ENCODE measurements at places on chromosomes 5 and 9. TPM values are rescaled to one million over a fixed set of nuclear protein-coding genes. Genes with fewer than 3 reads are reported as not detected.

The FOXD4L5 gene
- under 0.01 TPM for total RNA-seq

The TCF7 gene
- total RNA-seq, result 193 TPM

The BHMT2 gene
- total RNA-seq, result not detected

The CDK7 gene
- total RNA-seq, result 40.0 TPM

The C9orf153 gene
- 1.9 TPM for total RNA-seq

The F2RL2 gene
- total RNA-seq, result 0.10 TPM

The PAPPA gene
- under 0.01 TPM for total RNA-seq

The LRRTM2 gene
- total RNA-seq, result 0.10 TPM

The SLC45A2 gene
- total RNA-seq, result under 0.01 TPM

The HACD4 gene
- 25.4 TPM for total RNA-seq

The PCDHB11 gene
- total RNA-seq, result not detected

The GFI1B gene
- total RNA-seq, result 13.6 TPM

The F12 gene
- total RNA-seq, result 0.52 TPM

The HSPB3 gene
- 0.31 TPM for total RNA-seq

The LPAR1 gene
- 1.7 TPM for total RNA-seq

The P4HA2 gene
- 0.31 TPM for total RNA-seq

The PCDHGB1 gene
- total RNA-seq, result not detected

The SLC34A1 gene
- 0.21 TPM for total RNA-seq

The FOXI1 gene
- 0.10 TPM for total RNA-seq

The RMRP gene
- 37,843 TPM for total RNA-seq

The TAF1L gene
- under 0.01 TPM for total RNA-seq

The FAM240B gene
- not detected for total RNA-seq
